ENCODE measurements at places on chromosomes 16 and 17.

DNA sequence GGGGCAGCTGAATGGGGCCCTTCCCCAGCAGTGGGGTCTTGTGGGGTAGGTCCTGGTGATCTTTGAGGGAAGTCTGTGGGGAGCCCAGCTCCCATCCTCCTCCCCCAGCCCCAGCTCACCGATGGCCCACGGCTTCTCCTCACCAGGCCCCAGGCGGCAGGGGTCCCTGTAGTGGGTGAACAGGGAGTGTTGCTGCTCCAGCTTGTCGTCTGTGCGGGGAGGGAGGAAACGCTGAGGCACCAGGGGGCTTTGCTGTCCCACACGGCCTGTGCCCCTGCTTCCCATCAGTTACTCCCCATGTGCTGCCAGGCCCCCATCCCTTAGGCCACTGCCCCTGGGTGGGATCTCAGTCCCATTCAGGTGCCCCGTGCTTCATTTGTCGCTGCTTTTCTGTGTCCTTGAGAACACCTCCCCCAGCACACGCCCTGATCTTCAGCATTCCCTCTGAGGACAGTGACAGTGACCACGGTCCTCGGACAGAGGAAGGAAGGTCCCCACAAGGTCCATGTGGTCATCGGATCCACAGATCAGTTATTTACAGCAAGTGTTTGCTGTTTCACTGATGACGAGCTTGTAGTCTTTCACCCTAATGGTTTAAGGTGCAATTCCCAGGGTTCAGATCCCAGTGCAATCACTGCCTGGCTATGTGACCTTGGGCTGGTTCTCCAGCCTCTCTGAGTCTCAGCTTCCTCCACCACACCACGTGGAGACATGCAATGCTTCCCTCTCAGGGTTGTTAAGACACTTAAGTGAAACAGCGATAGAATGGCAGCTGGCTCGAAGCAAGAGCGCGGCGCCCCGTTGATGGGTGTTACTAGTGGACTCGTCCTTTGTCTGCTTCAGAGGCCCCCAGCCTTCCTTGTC, 53.1 kb downstream of the PRMT7 start:
- DNase-seq = no peak

DNA sequence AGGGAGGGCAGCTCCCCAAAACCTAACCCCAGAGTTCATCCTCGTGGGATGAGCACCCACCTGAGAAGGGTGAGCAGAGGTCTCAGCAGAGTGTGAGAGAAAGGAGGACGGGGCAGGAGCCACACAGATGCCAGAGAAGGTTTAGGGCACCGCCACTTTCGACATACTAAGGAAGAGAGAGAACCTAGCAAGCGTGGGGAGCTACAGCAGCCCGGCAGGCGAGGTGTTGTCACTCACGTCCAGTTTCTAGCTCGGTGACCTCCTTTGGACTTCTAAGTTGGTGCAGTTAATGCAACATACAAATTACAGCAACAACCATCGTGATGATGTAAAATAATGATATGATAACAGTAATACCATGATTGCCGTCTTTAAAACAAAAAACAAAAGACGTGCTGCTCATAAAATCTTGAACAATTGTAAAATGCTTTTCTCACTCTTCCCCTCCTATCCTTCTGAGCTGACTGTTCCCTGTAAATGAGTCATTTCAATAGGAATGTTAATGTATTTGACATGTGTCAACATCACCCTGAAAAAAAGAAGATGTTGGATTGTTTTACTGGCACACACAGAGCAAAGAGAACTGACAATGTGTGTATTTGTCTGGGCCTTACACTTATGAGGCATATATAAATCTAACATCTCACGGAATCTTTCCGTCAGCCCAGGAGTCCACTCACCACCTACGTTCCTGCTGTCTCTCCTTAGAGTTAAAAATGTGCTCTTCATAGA, 158.2 kb upstream of the MAF start:
- DNase-seq = peak; percentile 35

- no peak for DNase-seq
These were observed 44.0 kb downstream of the SREBF1 start for GRCh38 chr17:17792551-17793377.

- DNase-seq = no peak
These were observed 77.1 kb upstream of the HS3ST3A1 start for GRCh38 chr17:13678841-13679240.

DNA sequence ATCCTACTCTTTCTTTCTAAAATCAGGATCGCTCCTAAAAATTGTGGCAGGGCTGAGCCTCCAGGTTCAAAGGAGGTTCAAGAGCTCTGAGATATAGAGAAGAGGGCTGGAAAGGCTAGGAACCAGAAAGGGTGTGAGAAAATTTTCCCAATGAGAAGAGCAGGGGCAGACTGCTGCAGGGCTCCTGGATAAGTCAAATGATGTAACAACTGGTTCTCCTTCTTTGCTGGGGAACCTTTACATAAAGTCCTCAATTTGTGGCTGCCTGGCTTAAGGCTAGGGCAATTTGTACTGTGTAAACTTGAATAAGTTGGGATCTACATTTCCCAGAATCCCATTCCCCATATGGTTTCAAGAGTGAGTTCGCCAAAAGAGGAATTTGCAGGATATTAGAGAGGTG, 16.3 kb upstream of the AKAP1 start:
- DNase-seq = no peak

DNA sequence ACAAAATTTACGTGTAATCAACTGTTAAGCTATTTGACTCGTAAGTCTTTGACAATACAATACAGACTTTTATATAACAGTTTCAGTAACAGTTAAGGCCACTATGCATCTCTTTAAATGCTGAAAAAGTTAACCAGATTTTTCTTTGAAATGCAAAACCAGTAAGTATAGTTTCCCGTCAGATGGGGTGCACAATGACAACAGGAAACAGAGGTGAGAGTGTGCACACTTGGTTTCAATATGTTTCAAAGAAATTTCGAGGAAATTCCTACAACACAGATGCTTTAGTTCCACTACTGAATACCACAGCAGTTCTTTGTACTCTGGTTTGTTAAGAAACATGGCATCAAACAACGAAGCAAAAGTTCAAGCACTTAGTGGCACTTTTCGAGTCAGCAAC, 48.4 kb downstream of the RNF157 start:
- no peak for DNase-seq

DNA sequence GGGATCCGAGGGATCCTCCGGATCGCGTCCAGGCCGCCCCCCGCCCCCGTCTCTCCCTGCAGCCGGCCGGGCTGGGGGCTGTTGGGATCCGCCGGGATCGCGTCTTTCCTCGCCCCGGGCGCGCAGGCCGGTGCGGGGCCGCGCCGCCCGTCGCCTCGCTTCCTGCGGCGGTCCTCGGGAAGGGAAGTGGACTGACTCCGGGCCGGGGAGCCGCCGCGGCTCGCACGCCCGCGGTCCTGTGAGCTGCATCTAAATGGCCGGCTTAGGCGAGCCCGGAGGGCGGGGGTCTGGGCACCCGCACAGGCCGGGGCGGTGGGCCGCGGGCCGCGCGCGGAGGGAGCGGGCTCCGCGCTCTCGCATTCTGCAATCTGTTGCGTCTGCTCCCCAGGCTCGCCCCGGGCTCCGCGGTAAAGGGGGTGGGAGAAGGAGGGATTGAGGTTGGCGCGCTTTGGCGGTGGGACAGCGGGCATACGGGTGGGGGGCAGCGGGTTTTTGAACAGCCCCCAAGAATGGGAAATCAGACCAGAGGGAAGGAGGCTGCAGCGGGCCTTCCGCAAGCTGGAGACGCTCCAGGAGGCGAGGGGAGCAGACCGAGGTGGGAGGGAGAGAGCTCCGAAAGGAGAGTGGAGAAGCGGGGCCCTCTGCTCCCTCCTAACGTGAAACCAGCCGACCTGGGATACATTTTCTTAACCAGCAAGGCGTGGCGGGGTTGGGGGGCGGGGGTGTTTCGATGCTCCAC, 2.2 kb downstream of the TMEM132E start:
- DNase-seq = no peak

DNA sequence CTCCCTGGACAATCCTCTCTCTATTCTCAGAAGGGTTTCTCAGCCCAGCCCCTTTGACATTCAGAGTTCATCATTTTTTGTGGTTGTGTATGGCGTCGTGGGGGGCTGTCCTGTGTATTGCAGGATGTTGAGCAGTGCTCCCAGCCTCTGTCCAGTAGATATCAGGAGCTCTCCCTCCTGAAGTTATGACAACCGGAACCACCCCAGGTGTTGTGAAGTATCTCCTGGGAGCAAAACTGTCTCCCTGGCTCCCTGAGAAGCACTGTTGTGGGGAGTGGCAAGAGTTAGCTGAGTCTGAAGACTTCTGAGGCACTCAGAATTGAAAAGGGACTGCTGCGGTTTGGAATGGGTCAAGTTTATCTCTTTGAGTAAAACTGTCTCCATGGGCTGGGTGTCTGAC, 55.9 kb upstream of the MGAT5B start:
- DNase-seq = no peak

GRCh38 chr16:87434146-87434667, 42.1 kb downstream of the MAP1LC3B start:
- DNase-seq = no peak

DNA sequence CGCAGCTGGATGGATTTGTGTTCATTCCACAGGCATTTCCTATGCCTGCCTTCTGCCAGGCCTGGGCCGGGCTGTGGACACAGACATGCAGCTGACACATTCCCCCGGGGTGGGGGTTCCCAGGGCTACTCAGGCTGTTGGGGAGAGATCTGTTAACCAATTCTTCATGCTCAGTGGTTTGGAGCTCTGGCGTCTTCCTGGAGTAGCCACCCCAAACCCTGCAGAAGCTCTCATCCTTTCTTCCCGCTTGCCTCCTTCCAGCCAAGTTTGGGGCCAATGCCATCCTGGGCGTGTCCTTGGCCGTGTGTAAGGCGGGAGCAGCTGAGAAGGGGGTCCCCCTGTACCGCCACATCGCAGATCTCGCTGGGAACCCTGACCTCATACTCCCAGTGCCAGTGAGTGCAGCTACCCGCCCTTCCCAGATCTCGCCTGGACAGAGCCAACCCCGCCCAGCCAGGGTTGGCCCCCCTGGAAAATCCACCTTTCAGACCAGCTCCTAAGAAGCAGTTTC, 2.6 kb downstream of the ENO3 start:
- no peak for DNase-seq

- no peak for DNase-seq
These were observed 7.2 kb upstream of the COL1A1 start for GRCh38 chr17:50208611-50209061.

- no peak for DNase-seq
These were observed 378.0 kb upstream of the CA10 start for GRCh38 chr17:52536489-52536888.

DNA sequence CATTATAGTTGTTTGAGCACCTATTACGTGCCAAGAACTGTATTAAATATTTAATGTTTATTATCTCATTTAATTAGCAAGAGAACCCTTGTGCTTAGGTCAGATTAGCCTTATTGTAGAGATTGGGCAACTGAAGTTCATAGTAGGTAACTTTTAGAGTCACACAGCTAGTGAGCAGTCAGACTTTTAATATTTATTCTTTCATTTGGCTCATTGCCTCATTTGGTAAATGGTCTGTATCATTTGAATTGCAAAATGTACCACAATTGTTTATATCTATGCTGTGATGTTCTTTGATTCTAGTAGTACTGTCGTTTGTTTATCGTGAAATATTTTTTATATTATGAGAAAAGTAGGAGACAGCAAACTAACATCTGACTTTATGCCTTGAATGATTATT, 7.6 kb downstream of the CLTC start:
- no peak for DNase-seq

- DNase-seq = no peak
These were observed 53.4 kb downstream of the EMP2 start for GRCh38 chr16:10526962-10527361.

- DNase-seq = no peak
These were observed 53.0 kb downstream of the WNT3 start for GRCh38 chr17:46765453-46765852.

GRCh38 chr16:50285406-50286003, 19.2 kb downstream of the ADCY7 start:
- no peak for DNase-seq

- no peak for DNase-seq
These were observed 26.6 kb downstream of the TPSD1 start for GRCh38 chr16:1282324-1282973.

DNA sequence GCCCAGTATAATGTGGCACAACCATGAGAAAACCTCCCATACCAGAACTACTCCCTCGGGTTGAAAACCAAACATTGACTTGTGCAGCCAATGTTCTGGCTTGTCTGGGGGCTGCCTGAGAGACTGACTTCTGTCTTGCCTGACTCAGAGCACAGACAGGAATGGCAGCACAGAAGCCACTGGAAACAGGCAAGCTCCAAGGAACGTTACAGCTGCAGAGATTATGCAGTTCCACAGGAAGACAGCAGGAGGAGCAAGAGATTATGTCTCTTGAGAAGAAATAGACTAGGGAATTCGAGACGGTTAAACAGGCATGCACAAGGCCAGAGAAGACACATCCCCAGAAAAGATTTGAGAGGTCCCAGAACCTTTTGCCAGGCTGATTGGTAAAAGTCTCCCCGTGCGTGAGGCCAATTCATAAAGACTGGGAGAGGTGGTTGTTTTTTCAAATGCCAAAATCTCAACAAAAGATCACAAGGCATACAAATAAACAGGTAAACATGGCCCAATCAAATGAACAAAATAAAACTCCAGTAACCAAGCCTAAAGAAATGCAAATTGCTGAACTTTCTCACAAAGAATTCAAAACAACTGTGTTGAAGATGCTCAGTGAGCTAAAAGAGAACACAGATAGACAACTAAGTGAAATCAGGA, 90.6 kb upstream of the CDH5 start:
- DNase-seq = peak; percentile 53

GRCh38 chr16:22353191-22353919, 21.1 kb downstream of the CDR2 start:
- peak; percentile 26 for DNase-seq

- DNase-seq = no peak
These were observed 24.1 kb downstream of the NPTX1 start for GRCh38 chr17:80452173-80452915.

Measured in urothelium cell line (cell line).